ENCODE measurements at places on chromosomes 11 and 22.
A peak's percentile ranks its signal among the peaks of the same experiment; 100 is the strongest.

DNA sequence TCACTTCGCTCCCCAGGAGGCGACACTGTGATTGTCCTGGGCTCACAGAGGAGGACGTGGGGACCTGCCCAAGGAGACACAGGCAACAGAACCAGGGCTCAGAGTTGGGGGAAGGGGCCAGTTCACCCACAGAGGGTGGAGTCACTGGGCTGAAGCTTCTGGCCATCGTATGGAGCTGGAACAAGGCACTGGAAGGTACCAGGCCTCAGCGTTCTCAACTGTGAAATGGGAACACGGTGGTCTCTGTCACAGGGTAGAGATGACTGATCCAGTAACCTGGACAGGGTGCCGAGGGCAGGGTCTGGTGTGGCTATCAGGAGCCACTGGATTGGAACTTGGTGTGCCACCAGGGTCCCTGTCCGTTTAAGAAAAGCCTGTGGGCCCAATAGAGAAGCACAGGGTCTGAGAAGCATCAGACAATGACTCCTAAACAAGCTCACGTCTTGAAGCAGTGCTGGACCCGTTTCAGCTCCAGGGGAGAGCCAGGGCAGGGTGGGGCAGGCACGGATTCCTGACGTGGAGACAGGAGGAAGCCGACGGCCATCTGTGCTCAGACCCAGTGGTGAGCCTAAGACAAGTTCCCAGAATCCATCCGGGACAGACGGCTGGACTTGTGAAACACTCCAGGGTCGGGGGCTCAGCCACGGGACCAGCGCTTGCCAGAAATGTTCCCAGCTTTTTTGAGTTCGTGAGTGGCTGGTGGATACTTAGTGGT lies 25.0 kb upstream of the KCNQ1OT1 start:
- no peak for DNase-seq

GRCh38 chr11:77233011-77233410 lies 68.5 kb downstream of the GDPD4 start:
- peak; percentile 63 for DNase-seq

DNA sequence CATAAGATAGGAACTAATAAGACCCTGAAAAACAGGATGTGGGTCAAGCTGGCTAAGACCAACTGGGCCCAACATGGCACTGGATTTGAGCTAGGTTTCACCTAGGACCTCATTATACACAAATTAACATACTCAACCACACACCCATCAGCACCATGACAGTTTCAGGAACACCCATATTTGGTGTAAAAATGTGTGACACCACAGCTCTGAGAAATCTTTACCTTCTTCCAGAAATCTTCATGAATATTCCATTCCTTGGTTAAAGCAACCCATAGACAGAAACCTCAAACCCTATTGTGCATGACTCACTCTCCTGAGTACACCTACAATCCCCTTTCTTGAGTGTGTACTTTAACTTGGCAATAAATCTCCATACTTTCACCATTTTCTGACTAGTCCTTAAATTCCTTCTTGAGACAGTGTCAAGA lies 378.8 kb downstream of the DYNC2H1 start:
- peak; percentile 59 for DNase-seq

- no peak for DNase-seq
Measured at GRCh38 chr11:116641561-116642045, 131.2 kb downstream of the BUD13 start.

DNA sequence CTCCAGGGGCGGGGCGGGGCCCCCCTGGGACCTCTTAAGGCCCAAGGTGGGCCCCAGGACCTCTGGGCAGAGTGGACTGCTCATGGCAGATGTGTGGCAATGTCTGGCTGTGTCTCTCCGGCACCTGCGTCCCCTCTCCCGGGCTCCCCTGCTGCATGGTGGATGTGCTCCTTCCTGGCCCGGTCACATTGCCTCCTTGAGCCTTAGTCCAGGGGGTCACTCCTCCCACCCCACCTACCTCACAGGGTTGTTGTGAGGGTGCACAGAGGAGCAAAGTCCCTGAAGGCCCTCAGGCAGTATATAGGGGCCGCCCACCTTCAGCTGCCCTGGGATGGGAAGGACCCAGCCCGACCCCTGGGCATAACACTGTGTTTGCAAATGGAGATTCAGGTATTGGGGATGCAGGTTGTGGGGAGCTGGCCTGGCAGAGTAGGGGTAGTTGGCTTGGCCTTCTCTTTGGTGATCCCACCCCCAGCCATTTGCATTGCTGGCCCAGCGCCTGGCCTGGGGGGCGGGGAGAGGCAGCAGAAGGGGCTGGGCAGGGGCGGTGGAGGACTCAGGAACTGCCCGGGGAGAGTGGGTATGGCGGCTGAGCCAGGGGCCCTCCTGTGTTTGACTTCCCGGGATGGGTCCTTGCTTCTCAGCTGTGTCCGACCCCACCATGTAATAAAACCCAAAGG lies 11.3 kb downstream of the KCTD17 start:
- no peak for DNase-seq

DNA sequence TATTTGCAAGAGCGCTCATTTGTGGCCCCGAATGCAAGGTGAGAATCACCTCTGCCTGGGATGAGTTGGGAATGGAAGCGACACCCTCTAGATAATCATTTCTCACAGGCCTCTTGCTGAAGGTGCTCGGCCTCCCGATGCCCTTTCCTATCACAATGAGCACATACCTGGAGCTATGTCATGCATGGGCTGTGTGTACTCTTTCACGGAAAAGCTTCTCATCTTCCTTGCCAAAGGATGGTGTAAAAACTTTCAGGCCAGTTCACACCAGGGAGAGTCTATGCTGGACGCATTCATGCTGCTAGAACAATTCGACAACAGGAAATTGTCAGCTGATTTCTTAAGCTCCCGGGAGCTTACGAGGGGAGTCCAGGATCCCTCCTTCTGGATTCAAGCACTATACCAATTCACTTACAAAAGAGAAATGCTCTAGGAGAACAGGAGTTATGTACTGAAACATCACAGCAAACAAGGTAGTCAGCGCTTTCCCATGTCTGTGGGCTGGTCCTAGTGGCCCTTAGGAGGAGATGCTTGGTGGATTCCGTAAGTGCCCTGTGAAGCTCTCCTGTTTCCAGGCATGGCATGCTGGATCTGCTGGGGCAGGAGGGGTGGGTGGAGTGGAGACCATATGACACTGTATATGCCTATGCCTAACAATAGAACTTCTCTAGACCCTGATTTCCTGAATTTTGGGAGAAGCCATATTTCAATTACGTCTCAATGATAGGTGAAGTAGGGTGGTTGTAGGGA lies 53.1 kb upstream of the B3GAT1 start:
- DNase-seq: no peak

DNA sequence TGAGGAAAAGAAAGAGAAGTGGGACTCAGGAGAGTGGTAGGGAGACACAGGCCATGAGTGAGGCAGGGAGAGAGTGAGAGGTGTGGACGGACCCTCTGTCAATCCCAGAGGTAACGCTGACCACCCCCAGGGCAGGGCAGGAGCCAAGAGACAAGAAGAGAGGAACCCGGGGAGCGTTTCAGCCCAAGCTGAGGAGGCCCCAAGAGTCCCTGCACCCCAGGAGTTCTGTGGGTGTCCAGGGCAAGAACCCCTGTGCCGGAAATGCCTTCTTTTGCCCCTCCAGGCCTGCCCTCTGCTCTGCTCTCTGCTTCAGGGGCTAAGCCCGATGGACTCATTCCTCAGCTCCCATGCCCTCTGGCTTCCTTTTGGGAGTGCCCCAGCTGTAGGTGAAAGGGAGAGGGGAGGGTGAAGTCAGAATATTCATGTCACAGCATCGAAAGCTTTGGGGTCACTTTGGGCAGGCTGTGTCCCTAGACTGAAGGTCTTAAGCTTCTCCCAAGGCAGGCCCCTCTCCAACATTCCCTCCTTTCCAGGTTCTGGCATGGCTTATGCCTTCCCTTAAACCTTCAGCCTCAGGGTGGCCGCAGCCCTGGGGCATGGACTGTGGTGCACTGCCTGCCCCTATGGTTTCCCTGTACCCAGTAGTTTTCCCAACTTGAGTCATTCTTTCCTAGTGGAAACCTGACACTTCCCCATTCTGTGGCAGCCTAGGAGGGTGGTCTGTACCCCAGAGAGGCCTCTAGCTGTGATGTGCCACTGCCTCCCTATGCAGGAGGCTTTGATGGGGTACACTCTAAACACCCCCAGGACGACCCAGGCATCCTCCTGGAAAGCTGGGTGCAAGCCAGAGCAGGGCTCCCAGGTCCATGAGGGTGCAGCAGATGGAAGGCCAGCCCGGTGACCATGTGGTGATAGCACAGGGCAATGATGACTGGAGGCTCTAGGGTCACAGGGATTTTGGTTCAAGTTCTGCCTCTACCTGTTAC lies 27.1 kb downstream of the MYEOV start:
- DNase-seq: no peak

DNA sequence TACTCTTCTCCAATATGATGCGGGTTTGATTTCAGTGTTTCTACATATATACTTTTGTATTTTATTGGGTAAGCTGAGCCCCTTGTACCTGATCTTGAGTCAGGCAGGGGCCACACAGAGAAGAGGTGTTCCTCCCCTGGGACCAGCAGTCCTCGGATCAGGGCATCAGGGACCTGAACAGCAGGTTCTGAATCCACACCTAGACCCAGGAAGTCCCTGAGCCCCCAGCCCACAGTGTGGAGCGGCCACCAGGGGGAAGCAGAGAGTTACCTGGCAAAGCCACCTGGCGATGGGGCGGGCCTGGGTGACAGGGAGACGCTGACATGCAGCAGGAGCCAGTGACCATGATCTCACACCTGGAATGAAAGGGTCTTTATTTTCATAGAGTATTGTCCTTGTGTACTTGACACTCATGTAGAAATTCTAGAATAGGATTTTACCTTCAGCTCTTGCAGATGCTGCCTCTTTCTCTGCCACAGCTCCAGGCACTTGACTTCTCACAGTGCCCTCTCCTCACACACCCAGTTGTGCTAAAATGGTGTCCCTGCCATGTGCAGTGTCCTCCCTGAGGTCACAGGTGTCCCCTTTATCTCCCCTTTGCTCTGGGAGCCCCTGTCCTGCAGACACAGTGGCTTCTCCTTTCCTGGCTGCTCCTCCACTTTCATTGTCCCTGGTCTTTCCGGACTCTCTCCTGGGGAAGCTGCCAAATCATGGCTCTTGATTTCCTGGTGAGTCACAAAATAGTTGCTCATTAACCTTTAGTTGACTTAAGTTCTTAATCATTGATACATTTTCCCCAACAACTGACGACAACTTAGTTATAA lies 48.5 kb downstream of the GGTLC2 start:
- no peak for DNase-seq

GRCh38 chr11:37916331-37916730 lies 1318.3 kb upstream of the RAG2 start:
- no peak for DNase-seq

DNA sequence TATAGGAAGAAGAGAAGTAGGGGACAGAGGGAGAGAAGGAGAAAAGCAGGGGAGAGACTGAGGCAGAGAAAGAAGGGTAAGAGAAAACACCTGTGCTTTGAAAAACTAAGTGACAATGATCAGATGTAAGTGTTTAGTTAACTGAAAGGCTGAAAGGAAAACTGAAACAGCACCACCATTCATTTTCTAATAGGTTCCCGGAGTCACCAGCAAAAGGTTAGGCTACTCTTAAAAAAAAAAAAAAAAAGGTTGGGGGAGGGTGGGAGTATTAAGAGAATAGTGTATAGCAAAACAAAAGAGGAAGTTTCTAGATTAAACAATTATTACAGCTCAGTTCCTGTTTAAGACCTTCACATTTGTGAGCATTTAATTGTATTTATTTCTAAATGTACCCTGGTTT lies 113.8 kb downstream of the CADM1 start:
- DNase-seq: no peak

DNA sequence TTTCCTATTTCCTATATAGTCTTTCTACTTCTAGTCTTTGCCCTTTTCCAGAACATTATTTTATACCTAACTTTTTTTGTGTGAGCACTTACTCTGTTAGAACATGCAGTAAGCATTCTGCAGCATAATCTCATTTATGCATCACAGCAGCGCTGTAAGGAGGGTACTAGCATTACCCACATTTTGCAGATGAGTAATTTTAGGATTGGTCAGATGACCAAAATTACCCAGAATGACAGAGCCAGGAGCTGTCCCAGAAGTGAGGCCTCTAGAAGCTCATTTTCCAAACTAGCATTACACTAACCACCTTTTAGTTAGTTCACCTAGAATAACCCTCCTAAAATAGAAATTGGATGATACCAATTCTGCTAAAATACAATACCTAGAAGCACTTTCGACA lies 47.1 kb upstream of the ARHGAP32 start:
- no peak for DNase-seq

DNA sequence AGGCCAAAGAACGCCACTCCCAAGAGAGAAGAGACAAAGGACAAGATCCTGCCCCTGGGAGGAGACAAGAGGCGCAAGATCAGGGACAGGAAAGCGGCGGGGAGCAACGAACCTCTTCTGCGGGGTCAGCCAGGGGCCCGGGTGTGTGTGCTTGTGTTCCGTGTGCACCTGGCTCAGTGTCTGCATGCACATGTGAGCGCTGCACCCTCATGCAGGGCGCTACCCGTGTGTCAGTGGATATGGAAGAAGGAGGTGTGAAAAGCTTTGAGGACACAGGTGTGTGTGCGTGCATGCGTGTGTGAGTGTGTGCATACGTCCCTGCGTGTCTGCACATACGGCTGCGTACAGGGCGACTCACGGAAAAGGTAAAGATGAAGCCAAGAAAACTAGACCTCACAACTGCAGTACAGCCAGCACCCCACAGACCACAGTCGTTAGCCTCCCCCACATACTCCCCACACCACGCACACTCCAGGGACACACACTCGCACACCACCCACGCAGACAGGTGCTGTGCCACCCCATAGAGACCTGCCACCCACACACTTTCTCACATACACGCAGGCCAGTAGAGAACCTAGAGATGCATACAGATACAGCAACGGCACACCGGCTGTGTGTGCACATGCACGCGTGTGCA lies 11.0 kb upstream of the IGSF9B start:
- no peak for DNase-seq

GRCh38 chr11:17765356-17766072 lies 30.9 kb downstream of the KCNC1 start:
- no peak for DNase-seq

GRCh38 chr11:124600621-124601320 lies 10.5 kb upstream of the PANX3 start:
- DNase-seq: no peak

- no peak for DNase-seq
Measured at GRCh38 chr11:35524780-35525179, 636 bp downstream of the PAMR1 start.

DNA sequence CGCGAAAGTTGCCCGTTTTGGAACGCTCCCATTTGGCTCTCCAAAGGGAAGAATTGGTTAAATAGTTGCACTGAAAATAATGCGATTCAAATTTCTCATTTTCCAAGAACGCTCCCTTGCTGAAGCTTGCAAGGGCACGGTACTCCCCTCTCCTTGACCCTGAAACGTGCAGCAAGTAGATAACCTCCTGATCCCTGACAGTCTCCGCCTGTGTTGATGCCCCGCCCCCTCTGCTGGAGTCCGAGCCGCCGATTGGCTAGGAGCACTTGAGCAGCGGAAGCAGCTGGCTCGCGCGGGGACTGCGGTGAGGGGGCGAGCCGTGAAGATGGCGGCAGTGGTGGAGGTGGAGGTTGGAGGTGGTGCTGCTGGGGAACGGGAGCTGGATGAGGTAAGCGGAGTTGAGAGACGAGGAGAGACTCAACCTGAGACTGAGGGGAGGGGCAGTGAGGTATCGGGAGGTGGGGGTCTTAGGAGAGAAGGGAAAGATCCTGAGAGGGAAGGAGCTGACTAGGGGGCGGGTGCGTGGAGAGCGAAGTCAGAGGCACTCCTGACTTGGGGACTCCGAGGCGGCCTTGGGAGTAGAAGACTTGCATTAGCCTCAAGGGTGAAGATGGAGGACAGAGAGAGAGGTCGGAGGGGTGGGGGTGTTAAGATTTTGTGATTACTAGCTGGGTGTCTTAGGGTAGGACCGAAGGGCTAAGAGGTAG lies at the start of gene RNF121:
RNF121 (plus strand) TSS at position 310 of the 707 bp plus-strand sequence; CDS start at position 326, 16 bp downstream.
- DNase-seq: peak; percentile 95

GRCh38 chr11:100941033-100941432 lies 188.6 kb downstream of the PGR start:
- no peak for DNase-seq

- DNase-seq: no peak
Measured at GRCh38 chr11:125649465-125650166, 24.7 kb downstream of the CHEK1 start.

All from MV-4-11 (cell line).